Ureter (tissue), 1 donor: ENCODE measurements at places on chromosomes 7 and 10.

- no peak for DNase-seq
Measured at GRCh38 chr7:24828891-24829661, 71.8 kb upstream of the GSDME start.

DNA sequence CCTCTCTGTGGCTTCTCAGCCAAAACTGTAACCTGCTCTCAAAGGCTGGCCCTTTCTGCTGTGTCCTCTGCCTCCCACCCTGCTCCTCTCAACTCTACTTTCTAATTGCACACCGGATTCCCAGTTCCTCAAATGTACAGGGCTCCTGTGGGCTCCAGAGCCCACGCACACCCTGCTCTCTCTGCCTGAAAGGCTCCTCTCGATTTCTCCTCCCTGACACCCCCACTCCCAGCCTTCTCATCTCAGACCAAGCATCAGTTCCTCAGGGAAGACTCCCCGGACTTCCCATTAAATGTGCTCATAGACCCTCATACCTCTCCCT lies 111.7 kb upstream of the STEAP1B start:
- DNase-seq = no peak

GRCh38 chr7:146414373-146414772 lies 297.8 kb downstream of the CNTNAP2 start:
- no peak for DNase-seq

DNA sequence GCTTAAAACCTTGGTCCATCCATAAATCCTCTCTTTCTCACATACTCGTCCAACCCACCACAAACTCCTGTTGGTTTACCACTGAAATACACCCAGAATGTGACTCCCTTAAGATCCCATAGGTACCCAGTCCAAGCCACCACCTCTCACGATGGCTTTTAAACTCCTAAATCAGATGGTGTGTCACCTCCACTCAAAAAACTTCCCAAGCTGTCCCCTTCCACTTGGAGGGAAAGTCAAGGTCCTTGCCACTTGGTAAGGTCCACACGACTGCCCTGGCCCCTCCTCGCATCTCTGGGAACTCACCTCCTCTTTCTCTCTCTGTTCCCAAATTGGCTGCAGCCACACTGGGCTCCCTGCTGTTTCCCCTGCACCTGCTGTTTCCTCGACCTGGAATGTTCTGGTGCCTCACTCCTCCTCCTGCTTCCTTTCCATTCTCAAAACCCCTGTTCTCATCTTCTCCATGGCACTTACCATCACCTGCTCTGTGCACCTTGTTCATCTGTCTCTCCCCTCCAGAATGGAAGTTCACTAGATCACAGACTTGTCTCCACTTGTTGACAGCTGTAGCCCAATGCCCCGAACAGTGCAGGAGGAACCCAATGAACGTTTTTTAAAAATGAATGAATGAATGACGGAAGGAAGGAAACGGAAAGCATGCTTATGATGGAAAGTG lies 23.0 kb downstream of the ZFAND2A start:
- no peak for DNase-seq

- no peak for DNase-seq
Measured at GRCh38 chr7:50678586-50678985, 104.1 kb downstream of the GRB10 start.

GRCh38 chr7:46343802-46344201 lies 422.7 kb upstream of the IGFBP3 start:
- no peak for DNase-seq

DNA sequence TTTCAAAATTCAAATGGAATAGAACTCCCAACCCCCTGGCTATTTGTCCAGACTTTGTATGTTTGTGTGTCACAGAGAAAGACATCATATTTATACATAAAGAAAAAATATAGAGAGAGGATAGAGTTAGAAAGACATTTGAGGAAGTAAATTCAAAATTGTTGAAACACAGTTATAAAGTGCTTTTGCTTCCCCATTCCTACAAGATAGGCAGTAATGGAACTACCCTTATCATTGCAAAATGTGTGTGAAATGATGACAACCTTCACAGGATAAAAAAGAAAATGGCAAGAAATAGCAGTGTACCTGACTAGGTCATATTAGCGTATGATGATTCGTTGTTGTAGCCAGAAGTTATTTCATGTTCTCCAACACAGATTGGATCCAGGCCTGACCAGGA lies 63.1 kb downstream of the FZD1 start:
- no peak for DNase-seq

- no peak for DNase-seq
Measured at GRCh38 chr10:18773180-18773579, 113.9 kb downstream of the ARL5B start.
